ENCODE measurements at places on chromosomes 1 and 21.

DNA sequence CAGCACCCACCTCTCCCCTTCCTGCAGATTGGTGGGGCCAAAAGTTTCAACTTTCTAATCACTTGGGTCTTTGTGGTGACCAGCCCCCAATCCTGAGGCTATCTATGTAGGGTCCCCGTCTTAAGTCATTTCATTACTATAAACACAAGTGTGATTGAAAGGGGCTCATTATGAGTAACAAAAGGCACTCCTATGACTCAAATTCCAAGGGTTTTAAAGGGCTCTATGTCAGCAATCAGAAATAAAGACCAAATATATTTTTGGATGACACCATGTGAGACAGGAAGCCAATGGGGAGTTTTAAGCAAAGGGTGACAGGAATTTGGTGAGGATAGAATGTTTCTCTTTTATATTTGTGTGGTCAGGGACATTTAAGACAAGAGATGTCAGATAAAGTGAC lies 6.2 kb downstream of the ERO1B start:
- DNase-seq: no peak

- no peak for DNase-seq
Measured at GRCh38 chr21:35303085-35303484, 254.0 kb upstream of the RUNX1 start.

GRCh38 chr1:106344494-106344893 lies 712.0 kb upstream of the PRMT6 start:
- DNase-seq: no peak

DNA sequence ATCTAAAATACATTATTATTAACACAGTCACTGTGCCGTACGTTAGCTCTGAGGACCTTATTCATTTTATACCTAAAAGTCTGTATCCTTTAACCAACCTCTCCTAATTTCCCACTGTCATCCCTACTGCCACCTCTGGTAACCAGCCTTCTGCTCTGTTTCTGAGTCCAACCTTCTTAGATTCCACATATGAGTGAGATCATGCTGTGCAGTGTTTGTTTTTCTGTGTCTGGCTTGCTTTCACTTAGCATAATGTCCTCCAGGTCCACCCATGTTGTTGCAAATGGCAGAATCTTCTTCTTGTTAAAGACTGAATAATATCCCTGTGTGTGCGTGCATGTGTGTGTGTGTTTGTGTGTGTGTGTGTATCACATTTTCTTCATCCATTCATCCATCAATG lies 64.2 kb downstream of the ETS2 start:
- no peak for DNase-seq

DNA sequence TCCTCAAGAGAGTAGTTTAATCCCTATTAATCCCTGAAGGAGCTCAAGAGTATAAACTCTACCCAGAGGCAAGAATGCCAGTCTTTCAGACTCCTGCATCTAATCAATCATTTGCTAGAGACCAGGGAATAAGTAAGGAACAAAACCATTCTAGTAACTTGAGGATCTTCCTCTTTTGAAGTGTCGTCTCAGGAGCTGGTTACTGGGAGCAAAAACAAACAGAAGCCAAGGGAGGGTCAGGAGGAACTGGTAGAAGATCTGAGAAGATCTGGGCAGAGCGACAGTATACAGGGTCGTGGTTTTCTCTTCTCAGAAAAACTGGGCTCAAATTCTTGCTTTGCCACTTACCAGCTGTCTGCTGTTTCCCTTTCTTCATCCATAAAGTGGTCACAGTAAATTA lies 69.3 kb downstream of the RPS6KA1 start:
- DNase-seq: no peak

GRCh38 chr21:36184545-36184944 lies 27.9 kb downstream of the DOP1B start:
- DNase-seq: no peak

DNA sequence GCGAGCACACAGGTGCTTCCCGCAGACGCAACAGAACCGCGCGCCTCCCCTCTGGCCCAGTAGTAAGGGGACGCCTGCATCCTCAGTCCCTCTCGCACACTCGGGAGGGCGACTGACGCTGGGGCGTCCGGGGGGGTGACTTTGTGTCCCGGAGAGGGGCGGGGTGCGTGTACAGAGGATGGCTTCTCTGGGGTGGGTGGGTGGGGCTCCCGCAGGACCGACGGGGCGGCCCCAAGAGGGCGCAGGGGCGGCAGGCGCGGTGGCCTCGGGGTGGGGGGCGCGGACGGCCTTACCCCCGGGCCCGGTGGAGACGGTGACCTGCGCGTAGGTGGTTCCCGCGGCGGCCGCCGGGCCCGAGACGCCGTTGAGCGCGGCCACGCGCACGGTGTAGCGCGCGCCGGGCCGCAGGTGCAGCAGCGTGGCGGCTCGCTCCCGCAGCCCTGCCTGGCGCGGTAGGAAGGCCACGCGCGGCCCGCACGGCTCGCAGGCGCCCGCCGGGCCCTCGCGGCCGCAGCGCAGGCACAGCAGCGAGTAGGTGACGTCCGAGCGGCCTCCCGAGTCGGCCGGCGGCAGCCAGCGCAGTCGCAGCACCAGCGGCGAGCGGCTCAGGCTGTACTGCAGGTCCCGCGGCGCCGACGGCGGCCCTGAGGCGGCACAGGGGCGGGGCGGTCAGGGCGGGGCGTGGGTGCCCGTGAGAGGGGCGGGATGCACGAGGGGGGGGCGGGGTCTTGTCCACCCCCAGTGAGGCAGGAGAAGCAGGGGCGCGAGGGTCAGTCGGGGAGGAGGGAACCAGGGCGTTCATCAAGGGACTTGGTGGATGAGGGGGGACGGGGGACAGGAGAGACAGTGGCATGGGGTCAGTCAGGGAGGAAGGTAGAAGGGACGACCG lies 12.1 kb downstream of the EPHA10 start:
- DNase-seq: no peak

GRCh38 chr21:27275294-27275927 lies 308.5 kb upstream of the ADAMTS5 start:
- DNase-seq: no peak

- DNase-seq: peak; percentile 25
Measured at GRCh38 chr21:44337941-44338895, 972 bp downstream of the CFAP410 start.

- DNase-seq: no peak
Measured at GRCh38 chr1:214259353-214259977, 21.5 kb upstream of the SMYD2 start.

GRCh38 chr1:29119121-29119929 lies 4.4 kb downstream of the TMEM200B start:
- no peak for DNase-seq

GRCh38 chr1:218702775-218703174 lies 357.6 kb downstream of the TGFB2 start:
- no peak for DNase-seq

- no peak for DNase-seq
Measured at GRCh38 chr21:46457801-46458314, 833 bp upstream of the DIP2A start.

DNA sequence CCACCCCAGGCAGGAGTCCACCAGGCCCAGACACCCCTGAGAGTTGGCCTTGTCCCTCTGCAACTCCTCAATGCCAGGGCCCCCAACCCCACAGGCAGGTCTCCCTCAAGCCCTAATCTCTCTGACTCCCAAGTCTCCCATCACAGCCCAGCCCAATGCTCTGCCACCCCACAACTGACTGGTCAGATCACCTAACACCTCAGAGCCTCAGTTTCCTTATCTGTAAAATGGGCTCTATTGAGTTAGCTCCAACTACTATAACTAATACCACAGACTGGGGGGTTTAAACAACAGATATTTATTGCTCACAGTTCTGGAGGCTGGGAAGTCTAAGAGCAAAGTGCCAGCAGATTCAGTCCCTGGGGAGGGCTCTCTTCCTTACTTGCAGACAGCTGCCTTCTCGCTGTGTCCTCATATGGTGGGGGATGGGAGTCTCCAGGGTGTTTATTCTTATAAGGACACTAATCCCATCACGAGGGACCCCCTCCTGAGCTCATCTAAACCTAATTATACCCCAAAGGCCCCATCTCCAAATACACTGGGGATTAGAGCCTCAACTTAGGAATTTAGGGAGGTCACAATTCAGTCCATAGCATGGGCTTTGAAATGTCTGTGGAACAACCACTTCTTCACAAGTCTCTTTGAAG lies 34.9 kb upstream of the ZC3H12A start:
- no peak for DNase-seq

DNA sequence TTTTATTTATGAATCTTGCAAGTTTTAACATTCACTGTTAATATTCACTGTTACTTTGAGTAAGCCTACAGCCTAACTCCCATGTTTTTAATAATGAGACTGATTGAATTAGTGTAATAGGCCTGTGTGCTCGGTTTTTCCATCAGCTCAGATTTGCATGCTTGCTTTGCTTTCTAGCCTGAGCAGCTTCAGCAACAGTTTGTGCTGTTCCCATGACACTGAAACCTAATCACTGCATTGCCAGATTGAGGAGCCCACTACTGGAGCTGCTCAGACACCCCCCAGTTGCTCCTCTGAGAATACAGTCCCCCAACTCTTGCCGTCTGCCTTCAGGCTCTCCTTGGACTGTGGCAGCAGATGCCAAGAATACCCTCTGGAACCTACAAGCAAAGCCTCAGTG lies 695.4 kb downstream of the BRINP3 start:
- DNase-seq: no peak

DNA sequence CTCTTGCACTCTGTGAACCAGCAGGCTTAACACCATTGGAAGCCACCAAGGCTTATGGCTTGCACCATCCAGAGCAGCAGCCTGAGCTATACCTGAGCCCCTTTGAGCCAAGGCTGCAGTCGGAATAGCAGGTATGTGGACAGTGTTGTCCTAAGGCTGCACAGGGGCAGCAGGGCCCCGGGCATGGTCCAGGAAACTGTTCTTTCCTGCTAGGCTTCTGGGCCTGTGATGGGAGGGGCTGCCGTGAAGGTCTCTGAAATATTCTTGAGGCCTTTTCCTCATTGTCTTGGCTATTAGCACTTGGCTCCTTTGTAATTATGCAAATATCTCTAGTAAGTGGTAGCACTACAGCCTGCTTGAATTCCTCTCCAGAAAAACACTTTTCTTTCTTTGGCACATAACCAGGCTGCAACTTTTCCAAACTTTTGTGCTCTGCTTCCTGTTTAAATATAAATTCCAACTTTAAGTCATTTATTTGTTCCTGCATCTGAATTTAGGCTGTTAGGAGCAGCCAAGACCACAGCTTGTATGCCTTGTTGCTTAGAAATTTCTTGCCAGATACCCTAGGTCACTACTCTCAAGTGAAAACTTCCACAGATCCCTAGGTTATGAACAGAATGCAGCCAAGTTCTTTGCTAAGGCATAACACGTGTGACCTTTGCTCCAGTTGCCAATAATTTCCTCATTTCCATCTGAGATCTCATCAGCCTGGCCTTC lies 5.2 kb downstream of the KRTAP20-4 start:
- DNase-seq: no peak

GRCh38 chr1:211935448-211935970 lies 99.8 kb downstream of the INTS7 start:
- DNase-seq: no peak

- DNase-seq: no peak
Measured at GRCh38 chr1:218945050-218945449, 228.6 kb upstream of the LYPLAL1 start.

GRCh38 chr1:244963231-244963826 lies 99.0 kb upstream of the HNRNPU start:
- DNase-seq: no peak

DNA sequence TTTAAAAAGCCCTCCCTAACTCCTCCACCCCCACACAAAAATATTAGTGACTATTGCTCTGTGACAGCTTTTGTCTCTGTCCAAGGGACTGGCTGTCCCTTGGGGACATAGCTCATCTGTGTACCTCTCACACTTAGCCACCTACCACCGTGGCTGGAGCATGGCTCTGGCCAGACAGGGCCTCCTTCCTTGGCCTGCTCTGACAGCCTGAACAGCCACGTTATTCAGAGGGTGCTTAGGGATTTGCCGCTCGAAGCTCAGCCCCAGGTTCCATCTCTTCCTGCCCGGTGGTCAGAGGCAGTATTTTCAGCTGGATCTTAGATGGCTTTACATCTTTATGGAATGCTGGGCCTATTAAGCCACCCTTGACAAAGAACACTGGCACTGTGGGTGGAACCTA lies 6.1 kb upstream of the CELSR2 start:
- DNase-seq: no peak

GRCh38 chr1:161190962-161191521 lies 7.8 kb downstream of the ADAMTS4 start:
- DNase-seq: no peak

- DNase-seq: no peak
Measured at GRCh38 chr1:218996362-218996761, 177.3 kb upstream of the LYPLAL1 start.

DNA sequence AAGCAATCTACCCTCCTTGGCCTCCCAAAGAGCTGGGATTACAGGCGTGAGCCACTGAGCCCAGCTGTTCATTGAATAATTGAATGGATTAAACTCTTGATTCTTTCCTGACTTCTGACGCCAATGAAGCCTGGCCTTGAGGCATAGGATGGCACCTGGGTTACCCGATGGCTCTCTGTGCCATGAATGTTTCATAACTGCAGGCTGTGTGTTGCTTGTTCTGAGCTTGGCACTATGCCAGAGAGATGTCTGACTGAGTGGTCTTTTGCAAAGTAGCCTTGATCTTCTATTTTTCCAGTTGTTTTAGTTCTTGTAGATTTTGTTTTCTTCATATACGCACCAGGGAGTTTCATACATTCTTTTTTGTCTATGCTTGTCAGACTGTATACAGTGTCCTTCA lies 38.5 kb upstream of the AK4 start:
- DNase-seq: no peak

DNA sequence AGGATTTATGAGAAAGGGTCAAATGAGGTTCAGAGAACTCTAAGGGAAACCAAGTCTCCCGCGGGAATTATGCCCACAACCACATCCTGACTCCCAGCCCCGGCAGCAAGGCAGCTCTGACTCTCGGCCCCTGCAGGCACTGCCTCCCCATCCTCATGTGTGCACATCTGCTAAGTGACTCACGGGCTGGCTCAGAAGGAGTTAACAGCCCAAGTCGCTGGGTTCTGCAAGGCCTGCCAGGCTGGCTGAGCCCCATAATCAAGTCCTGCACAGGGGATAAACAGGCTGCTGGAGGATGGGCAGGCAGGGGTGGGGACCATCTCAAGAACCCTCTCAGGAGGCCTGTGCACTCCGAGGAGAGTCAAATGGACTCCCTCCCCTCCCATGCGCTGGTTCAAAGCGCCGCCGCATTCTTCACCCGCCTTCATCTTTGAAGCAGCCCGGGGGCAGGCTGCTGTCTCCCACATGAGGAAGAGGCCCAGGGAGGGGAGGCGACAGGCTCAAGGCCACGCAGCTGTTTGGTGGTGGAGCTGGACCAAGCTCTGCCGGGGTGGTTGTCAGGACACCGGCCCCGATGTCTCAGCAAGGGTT lies 344.3 kb downstream of the MATN1 start:
- no peak for DNase-seq

All from effector memory CD8-positive, alpha-beta T cell (primary cell).